NCI-H1092 treated with DMSO at 0.1 percent for 48 hours (cell line): ENCODE measurements at places on chromosomes 5 and 9.

DNA sequence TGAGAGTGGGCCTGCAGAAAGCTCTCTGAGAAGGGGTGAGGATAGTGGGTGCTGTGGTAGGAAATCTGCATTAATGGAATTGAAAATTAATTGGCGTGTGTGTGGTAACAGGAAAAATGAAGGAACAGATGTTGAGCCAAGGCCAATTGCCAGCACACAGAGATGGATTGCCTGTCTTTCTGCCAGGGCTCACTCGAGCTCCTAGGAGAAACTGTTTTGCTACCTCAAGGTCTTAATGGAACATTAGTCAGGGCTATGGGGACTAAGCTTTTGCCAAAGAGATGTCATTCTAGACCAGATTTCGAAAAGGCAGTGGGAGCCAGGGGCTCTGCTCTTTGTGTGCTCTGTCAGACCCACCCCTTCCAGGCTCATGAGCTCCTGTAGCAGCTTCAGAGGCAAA lies 124.0 kb upstream of the EFNA5 start:
- DNase-seq, result no peak

GRCh38 chr9:112629671-112630485 lies 88.0 kb downstream of the INIP start:
- no peak for DNase-seq

GRCh38 chr9:76868897-76869296 lies 37.0 kb downstream of the PRUNE2 start:
- DNase-seq, result no peak

DNA sequence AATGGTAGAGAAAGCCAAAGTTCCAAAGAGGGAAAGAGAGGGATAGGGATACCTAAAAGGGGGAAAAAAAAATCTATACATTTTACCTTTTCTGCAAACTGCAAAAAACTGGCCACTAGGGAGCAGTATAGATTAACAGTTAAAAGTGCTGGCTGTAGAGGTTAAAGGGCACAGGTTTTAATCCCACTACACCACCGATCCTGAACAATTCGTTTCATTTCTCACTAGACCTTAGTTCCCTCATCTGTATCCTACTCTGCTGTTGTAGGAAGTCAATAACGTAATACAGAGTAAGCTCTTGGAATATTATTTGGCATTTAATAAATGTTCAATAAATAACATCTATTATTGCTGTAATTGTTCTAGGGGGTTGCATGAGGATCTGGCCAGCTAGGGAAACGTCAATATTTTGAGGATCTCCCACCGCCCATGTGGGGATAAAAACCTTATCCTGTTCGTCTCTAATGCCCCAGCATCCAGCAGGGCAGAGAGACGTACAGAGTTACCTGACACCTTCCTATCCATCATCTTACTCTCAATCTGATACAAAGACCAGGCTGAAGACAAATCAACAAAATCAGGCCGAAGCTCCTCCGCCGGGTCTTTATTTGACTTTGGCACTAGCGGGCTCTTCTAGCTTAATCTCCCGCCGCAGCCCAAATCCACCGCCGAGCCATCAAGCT lies 757 bp downstream of the CDC26 start:
- peak; percentile 53 for DNase-seq

- no peak for DNase-seq
Measured at GRCh38 chr9:89010056-89010455, 18.8 kb downstream of the S1PR3 start.

DNA sequence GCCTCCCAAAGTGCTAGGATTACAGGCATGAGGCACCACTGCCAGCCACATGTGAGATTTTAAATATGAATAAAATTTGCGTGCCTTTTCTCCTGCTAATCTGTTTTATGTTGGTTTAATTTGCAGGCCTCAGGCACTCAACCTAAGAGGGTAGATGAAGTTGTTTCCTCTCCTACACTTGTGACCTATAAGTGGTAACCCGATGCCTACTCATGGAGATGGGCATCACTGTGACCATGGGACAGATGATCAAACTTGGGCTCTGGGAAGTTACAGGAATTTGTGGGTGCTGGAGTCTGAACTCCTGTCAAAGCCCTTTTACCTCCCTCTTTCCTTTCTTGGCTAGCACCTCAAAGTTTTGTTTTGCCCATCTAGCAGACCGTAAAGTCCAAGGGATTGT lies 1.1 kb downstream of the SLC28A3 start:
- no peak for DNase-seq

DNA sequence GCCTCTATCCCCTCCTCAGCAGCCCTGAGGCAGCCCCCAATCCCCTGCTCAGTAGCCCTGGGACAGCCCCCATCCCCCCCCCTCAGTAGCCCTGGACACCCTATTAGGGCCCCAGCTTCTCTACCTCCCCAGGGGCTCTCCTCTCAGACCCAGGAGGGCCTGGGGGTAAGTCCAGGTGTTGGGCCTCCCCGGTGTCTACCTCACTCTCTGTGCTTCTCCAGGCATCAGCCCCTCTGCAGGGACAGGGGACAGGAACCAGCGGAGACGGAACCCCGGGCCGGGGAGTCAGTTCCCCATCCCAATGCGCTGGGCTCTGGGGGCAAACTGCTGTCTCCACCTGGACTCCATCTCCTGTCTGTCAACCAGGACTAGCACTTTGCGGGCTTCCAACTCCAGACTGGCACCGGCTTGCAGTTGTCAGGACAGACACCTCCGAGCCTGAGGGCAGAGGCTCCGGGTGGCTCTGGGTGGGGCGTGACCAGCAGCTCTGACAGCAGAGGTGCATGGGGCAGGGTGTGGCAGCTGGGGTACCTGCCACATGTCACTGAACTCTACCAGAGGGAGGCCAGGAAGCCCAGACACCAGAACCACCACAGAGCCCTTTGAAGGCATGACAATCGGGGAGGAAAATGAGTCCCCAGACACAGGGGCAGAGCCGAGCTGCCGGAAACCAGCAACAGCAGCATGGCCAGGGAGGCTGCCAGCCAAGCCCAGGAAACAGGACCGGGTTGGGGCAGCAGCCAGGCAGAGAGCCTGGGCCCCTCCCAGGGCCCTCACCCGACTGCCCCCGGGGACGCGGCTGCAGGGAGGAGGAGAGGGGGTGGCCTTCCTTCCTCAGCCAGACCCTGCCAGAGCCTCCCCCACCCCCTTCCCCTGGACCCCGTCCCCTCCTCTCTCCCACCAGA lies 17.7 kb upstream of the UBAC1 start:
- DNase-seq, result no peak

DNA sequence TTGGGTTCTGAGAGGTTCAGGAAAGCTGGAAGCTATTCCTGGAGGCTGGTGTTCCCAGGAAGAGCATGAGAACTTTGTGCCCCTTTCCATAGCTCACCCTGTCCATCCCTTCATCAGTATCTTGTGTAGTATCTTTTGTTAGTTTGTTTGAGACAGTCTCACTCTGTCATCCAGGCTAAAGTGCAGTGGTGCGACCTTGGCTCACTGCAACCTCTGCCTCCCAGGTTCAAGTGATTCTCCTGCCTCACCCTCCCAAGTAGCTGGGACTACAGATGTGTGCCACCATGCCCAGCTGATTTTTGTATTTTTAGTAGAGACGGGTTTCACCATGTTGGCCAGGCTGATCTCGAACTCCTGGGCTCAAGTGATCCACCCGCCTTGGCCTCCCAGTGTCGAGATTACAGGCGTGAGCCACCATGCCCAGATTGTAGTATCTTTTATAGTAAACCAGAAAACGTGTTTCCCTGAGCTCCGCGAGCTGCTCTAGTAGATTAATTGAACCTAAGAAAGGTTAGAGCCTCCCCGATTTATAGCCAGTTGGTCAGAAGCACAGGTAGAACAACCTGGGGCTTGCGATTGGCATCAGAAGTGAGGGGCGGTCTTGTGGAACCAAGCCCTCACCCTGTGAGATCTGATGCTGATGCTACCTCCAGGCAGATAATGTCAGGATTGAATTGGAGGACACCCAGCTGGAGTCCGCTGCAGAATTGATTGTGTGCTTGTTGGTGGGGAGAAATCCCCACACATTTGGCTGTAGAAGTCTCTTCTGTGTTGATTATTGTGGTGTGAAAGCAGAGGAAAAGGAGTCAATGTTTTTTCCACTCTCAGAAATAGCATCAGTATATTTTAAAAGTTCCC lies 32.3 kb downstream of the ATP6V0E1 start:
- no peak for DNase-seq

DNA sequence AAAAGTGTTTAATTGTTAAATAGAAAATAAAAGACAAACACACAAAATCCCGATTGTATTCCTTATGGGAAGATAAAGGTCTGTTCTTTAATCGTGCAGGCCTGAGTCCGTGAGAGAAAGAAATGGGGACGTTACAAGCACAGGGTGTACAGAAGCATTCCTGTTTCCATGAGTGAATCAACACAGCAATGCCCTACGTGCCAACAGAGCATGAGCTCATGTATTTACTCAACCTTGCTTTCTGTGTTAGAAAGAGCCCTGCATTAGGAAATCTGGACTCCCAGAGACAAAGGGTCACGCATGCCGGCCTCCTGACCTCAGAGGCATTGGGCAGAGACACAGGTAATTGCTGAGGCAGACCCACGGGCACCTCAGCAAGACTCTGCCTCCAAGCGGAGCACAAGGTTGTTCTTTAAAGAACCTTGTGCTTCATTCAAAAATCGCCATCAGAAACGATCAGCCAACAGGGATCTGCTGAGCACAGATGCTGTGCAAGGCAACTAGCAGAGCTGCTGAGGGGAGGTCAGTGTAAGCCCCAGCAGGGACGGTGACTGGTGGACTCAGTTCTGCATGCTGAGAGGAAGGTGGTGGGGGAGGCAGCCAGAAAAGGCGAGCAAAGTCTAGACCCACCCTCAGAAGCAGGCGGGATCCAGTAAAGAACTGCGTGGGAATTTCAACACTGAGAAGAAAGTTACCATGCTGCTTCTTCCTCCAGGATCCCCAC lies 101.0 kb downstream of the TLE1 start:
- DNase-seq, result peak; percentile 70

DNA sequence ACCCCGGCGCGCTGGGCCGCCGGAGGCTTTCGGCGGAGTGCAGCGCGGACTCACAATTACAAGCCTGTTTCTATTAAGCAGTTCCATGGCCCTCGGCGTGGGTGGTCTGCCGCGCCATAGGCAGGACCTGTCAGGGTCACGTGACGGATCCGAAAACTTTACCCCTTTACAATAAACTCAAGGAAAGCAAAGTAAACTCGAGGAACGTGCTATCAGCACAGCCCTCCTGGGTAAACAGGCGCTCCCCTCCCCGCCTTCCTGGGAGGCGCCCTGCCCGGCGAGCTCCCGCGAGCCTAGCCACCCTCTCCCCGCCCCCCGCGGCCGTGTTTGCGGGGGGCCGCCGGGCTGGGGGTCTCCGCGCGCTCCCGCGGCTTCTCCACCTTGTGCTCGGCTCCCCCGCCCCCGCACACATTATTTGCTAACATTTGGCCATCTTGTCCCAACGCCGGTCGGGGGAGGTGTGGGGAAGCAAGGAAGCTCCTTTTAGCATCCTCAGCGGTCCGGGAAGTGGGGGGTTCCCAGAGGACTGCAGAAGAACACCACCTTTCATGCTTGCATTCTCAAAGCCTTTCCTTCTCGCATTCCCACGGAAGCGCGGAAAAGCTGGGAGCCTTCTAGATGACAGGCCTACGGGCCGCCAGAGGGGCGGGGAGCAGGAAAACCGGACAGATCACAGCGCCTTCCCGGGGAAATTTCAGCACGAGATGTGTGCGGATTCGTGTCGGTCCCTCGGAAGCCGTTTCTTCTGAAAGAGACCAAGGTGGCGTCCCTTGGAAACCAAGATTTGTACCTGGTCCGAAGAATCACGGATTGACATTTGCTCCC lies at the start of gene PTCH1:
Gene PTCH1, minus strand, starts transcription at position 238 of the 825 bp plus-strand sequence.
- DNase-seq, result no peak

DNA sequence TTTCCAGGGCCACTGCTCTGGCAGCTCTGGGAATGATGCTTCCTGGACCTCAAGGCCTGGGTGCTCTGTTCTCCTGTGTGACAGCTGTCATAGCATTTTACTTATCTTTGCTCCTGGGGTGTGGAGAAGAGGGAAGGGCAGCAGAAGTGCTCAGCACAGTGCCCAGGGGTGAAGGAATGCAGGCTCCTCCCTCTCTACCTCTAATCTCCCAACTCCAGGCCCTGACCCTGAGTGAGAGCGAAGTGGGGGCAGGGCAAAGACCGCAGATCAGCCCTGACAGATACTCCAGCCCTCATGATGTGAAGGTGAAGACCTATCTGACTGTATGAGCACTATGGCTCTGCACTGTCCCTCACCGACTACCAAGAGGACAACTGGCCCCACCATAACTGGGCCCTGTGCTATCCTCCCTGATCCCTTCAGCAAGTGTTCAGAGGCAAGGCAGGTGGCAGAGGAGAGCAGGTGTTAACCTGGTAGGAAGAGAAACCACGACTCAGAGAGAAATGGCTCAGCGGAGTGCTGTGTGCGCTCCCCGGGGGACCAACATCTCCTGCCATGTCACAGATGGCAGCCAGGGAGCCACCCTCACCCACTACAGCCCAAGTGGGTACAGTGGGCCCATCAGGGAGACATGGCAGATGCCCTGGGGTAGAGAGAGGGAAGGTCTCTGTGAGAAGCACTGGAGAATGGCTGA lies 16.8 kb downstream of the ACSL6 start:
- no peak for DNase-seq

DNA sequence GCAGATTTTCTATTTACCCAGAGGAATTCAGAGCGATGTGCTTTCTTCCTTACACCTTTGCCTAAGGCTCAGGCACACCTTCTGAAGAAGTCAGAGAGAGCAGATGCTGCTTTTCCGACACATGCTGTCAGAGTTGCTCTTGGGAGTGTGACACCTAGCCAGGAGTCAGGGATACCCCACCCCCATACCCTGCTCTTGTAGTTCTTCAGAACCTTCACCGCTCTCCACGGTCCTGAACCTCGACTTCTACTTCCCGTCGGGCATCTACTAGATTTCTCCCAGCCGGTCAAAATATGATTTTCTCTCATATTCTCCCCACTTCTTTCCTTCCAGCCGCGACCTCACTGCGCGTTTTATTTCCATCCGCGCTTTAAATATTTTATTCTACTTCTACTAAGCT lies 1.7 kb downstream of the GRIN3A start:
- DNase-seq, result no peak

GRCh38 chr9:120712539-120713031 lies 1.7 kb downstream of the MEGF9 start:
- DNase-seq, result no peak

DNA sequence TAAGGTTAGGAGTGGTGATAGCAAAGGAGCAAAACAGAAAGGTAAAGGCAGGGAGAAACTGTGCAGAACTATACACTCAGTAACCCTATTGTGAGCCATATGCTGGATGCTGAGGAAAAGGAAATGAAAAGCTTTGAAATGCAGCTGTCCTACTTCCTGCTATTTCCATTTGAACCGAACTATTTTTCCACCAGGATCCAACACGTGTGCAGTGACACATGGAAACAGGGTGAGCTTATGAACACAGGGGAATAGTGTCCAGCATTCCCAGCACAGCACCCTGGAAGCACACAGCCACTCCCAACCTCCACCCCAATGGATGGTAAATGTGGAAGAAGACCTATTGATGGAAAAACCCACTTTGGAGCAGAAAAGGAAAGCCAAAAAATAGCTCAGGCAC lies 69.0 kb upstream of the SLC12A2 start:
- no peak for DNase-seq

- DNase-seq, result no peak
Measured at GRCh38 chr9:38690574-38690973, 29.4 kb downstream of the FAM240B start.
